Mammary epithelial cell (primary cell): ENCODE measurements at places on chromosomes 2 and 18. TPM values are rescaled to one million over a fixed set of nuclear protein-coding genes. Genes with fewer than 3 reads are reported as not detected.

DNA sequence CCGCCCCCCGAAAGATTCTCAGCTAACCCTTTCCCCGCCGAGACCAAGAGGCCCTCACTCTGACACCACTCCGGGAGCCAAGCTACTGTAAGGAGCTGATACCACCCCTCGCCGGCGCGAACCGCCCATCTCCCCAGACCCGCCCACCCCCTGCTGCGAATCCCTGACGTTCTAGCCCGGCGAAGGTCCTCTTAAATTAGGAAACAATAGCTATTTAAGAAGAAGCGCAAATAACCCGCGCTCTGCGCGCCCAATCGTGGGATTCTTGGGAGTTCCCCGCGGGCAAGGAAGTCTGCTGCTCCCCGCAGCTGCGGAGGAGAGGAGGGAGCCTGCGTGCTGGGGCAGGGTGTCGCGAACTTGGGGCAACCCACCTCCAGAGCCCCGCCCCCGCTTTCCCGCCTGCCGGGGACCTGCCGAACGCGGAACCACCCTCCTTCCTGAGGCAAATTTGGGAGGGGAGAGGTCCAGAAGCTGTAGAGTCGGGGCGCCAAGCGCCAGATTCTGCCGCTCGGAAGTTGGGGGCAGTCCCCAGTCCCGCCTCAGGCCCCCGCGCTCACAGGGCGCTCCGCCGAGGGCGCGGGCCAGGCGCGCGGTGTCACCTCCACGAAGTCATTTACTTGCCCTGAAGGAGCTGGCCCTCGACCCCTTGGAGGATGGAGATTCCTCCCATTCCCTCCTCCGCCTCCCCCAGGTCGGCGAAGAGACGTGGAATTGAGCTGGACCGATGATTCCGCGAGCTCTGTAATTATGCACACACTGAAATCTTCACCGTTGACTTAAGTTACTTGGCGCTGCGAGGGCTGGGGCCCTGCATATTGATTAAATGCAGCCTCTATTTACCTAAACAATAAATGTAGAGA lies 8.4 kb upstream of the SP9 start:
- DNase-seq = no peak

DNA sequence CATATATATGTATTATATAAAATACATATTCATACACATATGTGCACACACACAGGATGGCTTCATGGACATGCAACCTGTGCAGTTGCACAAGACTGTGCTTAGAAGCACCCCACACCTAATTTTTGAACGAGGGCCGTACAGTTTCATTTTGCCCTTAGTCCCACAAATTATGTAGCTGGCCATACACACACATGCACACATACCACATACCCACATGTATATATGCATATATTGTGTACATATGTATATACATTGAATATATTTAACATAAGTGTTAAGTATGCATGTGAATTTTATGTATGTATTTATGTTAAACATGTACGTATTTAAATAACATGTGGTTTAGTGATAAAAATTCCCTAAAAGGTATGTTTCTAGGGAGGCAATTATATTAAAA lies 18.3 kb downstream of the GPATCH11 start:
- no peak for DNase-seq

GRCh38 chr2:239605976-239606375 lies 205.2 kb upstream of the HDAC4 start:
- no peak for DNase-seq

- no peak for DNase-seq
These were observed 92.2 kb downstream of the ALPK2 start for GRCh38 chr18:58536534-58537271.

- DNase-seq = no peak
These were observed 128.5 kb downstream of the RAPGEF4 start for GRCh38 chr2:172864182-172864581.

DNA sequence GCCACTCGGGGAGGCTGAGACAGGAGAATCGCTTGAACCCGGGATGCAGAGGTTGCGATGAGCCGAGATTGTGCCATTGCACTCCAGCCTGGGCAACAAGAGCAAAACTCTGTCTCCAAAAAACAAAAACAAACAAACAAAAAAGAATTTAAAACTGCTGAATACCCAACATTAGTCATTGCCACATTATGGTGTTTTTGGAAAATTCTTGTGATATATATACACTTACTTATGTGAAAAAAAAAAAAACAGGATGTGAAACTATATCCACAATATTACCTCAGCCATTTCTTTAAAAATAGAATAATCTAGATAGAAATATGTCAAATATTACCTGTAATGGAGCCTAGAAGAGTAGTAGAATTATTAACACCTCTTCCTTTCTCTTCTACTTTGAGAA lies 288.3 kb upstream of the FN1 start:
- DNase-seq = no peak

DNA sequence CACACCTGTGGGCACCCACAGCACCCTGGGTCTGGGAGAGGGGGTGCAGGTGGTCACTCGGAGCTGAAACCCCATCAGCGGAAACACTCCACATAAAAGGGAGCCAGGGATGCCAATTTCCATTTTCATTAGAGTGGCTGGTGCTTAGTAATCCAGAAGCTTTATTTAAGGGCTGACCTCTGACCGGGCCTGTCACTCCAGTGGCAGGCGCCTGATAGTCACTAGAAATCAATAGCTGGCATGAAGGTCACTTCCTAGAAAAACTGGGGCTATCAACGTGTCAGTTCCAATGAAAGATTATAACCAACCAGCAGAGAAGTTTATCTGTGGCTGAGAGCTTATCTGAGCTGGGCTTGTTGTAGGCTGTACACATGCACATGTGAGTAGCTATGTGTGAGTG lies 333.7 kb upstream of the SKOR2 start:
- DNase-seq = no peak

- no peak for DNase-seq
These were observed 89.5 kb upstream of the NCK2 start for GRCh38 chr2:105655244-105655643.

DNA sequence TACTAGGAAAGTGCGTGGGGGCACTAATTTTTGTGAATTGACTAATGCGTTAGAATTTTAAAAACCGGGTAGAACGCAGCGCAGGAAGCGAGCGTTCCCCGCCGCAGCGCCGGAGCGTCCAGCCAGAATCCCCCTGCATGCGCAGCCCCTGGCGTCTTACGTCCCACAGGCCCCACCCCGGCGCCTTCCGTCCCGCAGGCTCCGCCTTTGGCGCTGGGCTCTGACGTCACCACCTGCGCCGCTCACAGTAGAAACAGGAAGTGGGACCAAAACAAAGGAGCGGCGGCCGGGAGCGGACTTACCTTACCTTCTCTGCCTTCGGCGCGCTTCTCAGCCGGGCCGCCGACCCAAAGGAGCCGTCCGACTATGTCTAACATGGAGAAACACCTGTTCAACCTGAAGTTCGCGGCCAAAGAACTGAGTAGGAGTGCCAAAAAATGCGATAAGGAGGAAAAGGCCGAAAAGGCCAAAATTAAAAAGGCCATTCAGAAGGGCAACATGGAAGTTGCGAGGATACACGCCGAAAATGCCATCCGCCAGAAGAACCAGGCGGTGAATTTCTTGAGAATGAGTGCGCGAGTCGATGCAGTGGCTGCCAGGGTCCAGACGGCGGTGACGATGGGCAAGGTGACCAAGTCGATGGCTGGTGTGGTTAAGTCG lies at the start of gene CHMP1B:
Gene CHMP1B (plus strand): TSS at position 268 of the 660 bp plus-strand sequence. CDS start 99 bp downstream, at position 367.
- peak; percentile 95 for DNase-seq

GRCh38 chr2:240132651-240132980 lies 3.5 kb downstream of the COPS9 start:
- DNase-seq = no peak

GRCh38 chr2:218292048-218293014 lies at the start of gene TMBIM1:
TMBIM1 (minus strand) TSS chr2:218292503; CDS start chr2:218282141, 10,362 bp downstream.
- DNase-seq = peak; percentile 69

DNA sequence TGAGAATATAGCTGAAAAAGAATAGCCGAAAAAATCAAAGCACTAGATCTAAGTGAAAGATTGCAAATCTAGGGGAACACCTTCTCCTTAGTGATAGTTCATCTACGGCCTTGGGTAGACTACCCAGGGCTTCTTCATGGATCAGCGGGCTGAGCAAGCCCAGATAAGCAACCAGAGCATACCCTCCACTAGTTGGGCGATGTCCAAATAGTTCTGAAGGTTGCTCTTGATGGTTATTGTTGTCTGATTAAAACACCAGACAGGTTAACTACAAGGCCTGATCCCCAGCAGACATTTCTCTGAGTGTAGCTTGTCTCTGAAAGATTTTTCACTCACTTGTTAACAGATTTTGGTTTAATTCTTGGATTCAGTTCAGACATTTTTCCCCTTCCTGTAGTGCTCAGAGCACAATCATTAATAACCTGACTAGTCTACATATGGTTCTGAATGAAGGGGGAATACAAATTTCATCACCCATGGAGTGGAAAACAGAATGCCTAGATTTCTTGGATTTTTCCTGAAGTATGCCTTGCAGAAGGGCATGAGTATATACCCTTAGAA lies 99.6 kb downstream of the BABAM2 start:
- no peak for DNase-seq

DNA sequence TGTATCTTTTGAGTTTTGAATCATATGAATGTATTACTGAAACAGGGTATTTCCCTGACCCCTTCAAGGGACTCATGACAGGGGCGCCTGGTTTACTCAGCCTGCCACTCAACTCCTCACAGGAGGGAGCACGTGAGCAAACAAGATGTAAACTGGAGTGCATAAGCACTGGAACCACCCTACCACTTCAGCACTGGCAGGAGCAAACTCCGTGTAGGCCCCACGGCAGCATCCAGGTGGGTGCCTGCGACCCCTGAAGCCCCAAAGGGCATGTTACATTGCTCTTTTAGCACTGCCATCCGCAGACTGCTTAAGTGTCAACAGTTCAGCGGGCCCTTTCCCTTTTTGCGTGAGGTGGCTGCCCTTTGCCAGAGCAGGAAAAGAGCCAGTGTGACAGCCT lies 8.2 kb upstream of the DAPL1 start:
- DNase-seq = no peak

DNA sequence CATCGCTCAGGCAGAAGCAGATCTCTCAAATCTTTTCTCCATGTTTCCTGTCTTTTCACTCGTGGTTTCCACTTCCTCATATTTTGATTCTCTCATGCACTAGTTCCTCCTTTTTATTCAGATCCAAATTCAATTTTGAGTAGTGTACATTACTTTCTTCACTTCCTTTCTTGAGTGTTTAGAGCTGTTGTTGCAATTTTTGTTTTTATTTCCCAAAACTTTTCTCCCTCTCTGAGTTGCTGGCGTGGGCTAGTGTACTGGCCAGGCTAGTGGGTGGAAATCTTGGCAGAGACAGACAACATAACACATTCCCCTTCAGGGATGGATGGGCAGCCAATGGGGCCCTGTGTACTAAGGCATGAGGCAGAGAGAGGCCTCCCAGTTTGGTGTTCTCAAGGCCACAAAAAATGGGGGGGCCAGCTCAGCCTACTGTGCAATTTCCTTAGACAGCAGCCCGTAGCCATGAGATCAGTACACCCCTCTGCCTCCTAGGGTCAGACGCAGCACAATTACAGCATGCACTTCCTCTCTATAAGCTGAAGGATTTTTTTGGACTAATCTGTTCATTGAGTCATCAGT lies 145.1 kb upstream of the PID1 start:
- no peak for DNase-seq

- no peak for DNase-seq
These were observed 140.1 kb downstream of the MBP start for GRCh38 chr18:76992226-76993084.

- no peak for DNase-seq
These were observed 79.2 kb upstream of the PXDN start for GRCh38 chr2:1823187-1824169.

DNA sequence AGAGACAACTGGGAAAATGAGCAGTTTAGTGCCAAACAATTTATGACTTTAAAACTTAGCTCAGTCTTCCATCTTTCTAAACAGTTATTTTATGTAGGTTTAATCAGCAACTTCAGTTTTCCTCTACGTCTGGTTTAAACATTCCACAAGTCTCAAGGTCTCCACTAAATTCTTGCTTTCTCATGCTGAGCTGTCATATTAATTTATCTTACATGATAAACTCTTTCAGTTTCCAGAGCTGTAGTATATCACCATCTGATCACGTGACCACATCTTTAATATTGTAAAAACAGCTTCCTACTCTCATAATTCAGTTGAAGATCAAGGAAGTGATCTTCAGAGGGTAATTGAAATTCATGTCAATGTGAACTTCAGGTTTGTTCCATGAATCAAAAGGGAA lies 158.6 kb downstream of the ZNF804A start:
- DNase-seq = no peak

DNA sequence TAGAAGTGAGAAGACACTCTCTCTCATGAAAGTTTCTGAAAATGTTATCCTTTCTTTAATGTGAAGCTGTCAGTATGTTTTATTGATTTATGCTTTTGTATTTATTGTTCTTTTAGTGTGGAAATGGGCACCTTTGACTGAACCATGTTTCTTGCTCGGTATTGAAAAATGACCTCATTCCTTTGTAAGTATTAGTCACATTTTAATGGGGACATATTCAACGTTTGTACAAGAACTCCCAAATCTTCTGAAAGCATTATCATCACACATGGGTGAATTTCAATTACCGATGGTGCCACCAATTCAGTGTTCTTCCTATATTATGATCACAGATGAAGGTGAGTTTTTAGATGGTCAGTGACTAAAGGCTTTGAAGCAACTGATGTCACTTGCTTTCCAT lies 371.8 kb upstream of the GCFC2 start:
- DNase-seq = no peak

DNA sequence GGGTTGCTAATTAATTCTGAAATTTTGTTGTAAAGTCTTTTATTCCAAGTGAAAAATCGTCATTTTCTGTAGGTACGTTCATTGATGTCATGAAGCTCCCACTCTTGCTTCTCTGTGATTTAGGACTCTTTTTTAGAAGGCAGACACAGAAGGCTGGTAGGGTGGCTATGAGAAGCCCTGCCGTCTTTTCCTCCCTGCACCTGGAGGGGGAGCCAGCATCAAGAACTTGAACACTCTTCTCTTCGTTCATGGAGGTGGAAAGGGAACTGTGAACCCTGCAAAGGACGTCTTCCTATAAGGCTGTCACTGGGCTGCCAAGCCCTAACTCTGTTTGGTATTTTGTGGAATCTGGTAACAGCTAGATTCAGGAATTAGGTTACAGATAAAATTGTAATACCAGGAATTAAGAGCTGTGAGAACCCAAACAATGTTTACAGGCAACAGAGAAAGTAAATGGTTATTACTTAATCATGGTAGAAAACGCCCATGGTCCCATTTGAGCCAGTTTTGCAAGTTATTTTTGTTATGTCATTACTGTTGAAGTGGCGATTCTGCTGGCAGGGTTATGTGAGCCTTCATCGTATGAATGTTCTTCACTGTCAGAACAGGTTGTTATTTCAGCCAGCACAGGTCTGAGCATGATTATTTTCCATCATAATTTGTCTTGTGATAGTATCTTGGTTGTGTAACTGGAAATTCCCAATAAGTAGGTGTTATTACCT lies 112.2 kb downstream of the OSBPL6 start:
- DNase-seq = peak; percentile 35

Gene DCDC2C
- not detected for polyA plus RNA-seq

Gene ADD2
- 0.06 TPM for polyA plus RNA-seq

Gene CAPG
- polyA plus RNA-seq = 342 TPM

Gene NYAP2
- polyA plus RNA-seq = not detected

Gene CCDC93
- 8.7 TPM for polyA plus RNA-seq

Gene GPBAR1
- 0.03 TPM for polyA plus RNA-seq

Gene SERPINB10
- polyA plus RNA-seq = 0.07 TPM

Gene CXCR1
- polyA plus RNA-seq = 1.4 TPM

Gene ZNF2
- 3.3 TPM for polyA plus RNA-seq

Gene TANC1
- 28.8 TPM for polyA plus RNA-seq

Gene MC2R
- polyA plus RNA-seq = not detected

Gene EGR4
- 0.02 TPM for polyA plus RNA-seq

Gene NOTO
- polyA plus RNA-seq = not detected

Gene AGXT
- not detected for polyA plus RNA-seq
